Spleen (tissue), 13 donors: ENCODE measurements at places on chromosomes 11 and 22. TPM values are rescaled to one million over a fixed set of nuclear protein-coding genes. Genes with fewer than 3 reads are reported as not detected.

- DNase-seq = no peak
Measured at GRCh38 chr11:119573858-119574257, 150.9 kb upstream of the THY1 start.

DNA sequence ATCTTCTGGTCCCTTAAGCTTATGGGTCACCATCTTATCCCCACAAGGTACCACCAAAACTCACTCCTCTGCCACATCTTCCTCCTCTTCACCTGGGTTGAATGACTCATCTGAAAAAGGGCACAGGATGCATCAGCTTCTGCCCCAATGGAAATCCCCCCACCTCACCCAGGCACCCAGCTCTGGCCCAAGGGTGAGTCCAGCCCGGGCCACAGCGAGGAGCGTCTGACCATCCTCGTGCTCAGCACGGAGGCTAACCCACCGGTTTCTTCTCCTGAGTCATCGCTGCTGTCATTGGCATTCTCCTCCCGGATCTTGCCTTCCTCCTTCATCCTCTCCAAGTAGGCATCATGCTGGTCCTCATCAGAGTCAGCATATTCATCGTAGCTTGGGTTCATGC is 5.3 kb upstream of the TNKS1BP1 start:
- peak; percentile 68 for DNase-seq

- no peak for DNase-seq
Measured at GRCh38 chr22:50274311-50274710, 4.1 kb upstream of the MAPK11 start.

- DNase-seq = no peak
Measured at GRCh38 chr22:37904572-37905533, 1.2 kb upstream of the MICALL1 start.

GRCh38 chr22:29408940-29409339 is 20.6 kb upstream of the AP1B1 start:
- DNase-seq = no peak

- DNase-seq = no peak
Measured at GRCh38 chr11:115127790-115128189, 376.4 kb downstream of the CADM1 start.

GRCh38 chr11:74877132-74877531 is 71.8 kb downstream of the XRRA1 start:
- no peak for DNase-seq

DNA sequence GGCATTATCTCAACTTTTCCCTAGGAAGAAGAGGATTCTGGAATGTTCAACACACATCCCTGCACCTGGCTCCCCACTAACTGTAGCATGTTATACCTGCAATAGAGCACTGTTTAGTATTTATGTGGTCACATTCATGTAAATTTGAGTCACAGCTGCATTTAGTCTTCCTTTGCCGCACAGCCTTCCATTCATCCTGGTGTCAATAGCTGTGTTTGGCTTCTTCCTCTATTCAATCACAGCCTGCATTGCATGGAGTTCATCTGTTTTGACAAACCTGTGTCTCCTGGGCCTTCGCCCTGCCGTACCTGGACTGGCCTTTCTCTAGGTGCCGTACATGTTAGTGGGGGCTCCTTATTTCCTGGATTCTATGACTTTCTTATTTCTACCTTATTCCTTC is 4.1 kb upstream of the C22orf39 start:
- DNase-seq = no peak

GRCh38 chr11:70839851-70840250 is 412.5 kb downstream of the SHANK2 start:
- no peak for DNase-seq

DNA sequence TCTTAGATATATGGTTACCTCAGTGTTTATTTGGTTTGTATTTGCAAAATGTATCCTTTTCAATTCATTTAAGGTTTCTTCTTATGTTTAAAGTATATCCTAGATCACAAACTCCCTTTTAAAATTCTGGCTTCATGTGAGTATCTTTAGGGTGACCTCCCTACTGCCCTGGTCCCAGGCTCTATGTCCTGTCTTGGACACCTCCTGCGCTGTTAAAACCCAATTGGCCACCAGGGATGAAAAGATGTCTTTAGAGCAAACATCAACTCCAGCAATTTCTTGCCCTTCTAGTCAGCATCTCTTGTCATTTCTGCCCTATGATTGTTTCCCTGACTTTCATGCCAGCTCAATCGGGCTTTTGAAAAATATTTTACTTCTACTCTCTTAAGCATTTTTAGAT is 28.8 kb upstream of the SYT13 start:
- DNase-seq = no peak

DNA sequence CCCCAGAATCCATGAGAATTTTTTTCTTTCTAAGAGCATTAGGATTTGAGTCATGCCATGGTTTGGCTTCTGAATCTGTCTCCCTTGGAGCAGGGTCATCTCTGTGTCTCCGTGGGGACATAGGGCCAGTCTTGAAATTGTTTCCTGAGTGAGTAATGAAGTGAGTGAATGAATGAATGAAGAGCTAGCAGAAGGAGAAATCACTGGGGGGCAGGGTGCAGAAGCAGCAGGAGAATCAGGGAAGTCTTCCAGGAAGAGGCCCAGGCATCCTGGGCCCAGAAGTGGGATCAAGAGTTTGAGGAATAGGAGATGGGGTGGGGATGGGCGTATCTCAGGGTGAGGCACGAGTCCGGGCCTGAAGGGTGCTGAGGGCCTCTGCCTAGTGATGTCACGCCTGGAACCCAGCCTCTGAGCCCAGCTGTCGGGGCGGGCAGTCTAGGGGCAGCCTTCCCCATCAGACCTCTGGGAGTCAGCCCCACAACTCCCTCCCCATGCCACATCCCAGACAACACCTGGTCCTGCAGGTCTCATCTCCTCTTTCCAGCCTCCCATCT is 12.5 kb upstream of the MGAT3 start:
- no peak for DNase-seq

DNA sequence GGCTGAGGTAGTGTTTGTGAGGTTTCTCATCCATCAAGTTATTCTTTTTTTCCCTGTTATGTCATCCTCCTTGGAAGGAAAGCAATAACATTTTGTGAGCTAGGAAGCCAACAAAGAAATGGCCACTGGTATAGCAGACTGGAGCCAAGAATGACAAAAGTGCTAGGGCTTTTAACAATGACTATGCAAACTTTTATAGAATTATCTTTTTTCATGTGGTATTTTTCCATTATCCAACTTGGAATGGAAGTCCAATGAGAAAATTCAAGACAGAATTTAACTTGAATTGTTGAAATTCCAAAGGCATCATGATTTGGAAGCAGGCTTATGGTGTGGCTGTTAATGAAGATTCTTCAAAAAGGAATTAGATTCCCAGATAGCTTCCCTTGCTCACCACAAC is 216.4 kb upstream of the PDGFD start:
- no peak for DNase-seq

DNA sequence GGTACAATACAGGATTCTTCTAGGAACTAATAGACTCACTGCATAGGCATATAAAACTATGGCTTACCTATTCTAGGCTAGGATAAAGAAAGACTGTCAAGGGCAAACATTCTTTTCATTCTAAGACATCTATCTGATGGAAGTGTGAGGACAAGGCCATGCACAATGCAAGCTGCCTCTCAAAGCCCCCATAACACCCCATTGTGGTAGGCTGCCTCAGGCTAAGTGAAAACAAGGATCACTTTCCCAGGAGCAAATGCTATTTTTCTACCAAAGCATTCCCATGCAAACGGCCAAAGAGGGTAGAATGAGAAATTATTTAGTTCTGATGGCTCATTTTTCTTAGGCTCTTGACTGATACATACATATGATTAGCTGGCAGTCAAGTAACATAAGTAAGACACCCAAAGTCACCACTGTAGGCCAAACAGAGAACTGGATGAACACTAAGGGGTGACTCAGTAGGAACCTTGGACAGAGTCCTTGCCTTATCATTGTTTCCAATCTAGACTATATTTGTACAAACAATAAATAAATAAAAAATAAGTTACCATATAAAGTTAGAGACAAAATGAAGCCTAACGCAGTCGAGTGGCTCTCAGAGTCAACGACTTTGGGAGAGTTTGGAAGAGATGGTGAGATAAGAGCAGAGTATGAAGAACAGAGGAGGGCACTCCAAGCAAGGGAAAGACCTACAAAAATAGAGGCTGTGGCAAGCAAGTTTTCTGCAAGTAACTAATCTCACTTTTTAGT is 303.6 kb downstream of the SBF2 start:
- no peak for DNase-seq

DNA sequence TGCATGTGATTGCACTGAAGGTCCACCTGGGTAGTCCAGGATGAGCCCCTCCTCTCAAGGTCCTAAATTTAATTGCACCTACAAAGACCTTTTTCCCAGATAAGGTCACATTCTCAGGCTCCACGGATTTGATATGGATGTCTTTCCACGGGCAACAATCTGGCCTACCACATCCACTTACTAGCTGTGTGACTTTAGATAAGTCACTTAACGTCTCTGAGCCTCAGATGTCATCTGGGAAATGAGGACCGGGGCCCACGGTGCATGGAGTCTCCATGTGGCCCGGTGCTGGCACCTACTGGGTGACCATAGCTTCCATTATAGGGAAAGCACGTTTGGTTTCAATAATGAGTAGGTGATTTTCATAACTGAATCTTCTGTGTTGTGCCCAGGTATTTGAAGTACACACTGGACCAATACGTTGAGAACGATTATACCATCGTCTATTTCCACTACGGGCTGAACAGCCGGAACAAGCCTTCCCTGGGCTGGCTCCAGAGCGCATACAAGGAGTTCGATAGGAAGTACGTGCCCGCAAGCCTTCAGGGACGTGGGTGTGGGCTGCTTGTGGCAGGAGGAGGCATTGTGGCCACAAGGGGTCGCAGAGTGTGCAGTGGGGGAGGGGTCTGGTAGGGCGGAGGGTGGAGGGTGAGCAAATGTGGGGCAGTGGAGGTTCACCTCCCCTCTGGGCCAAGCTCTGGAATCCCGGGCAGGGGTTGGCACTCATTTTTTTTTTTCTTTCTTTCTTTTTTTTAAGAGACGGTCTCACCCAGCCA is 55.7 kb downstream of the ARHGAP8 start:
- DNase-seq = no peak

The TRPM5 gene
- total RNA-seq = not detected

The CARNS1 gene
- total RNA-seq = 4.4 TPM

The POTEH gene
- 0.52 TPM for total RNA-seq

The GGT1 gene
- 20.8 TPM for total RNA-seq

The TRPC6 gene
- 4.3 TPM for total RNA-seq

The CCDC81 gene
- total RNA-seq = not detected

The SLC1A2 gene
- 0.93 TPM for total RNA-seq

The ZBED5 gene
- total RNA-seq = 74.8 TPM

The CRYAB gene
- 28.4 TPM for total RNA-seq
